Activated CD4-positive, alpha-beta T cell treated with anti-CD3 and anti-CD28 coated beads, Interleukin-2, amount 50 U/mL, for 24 hours (primary cell): ENCODE measurements at places on chromosomes 7 and 10.

GRCh38 chr7:35905555-35905954 lies 104.7 kb downstream of the SEPTIN7 start:
- DNase-seq: no peak

DNA sequence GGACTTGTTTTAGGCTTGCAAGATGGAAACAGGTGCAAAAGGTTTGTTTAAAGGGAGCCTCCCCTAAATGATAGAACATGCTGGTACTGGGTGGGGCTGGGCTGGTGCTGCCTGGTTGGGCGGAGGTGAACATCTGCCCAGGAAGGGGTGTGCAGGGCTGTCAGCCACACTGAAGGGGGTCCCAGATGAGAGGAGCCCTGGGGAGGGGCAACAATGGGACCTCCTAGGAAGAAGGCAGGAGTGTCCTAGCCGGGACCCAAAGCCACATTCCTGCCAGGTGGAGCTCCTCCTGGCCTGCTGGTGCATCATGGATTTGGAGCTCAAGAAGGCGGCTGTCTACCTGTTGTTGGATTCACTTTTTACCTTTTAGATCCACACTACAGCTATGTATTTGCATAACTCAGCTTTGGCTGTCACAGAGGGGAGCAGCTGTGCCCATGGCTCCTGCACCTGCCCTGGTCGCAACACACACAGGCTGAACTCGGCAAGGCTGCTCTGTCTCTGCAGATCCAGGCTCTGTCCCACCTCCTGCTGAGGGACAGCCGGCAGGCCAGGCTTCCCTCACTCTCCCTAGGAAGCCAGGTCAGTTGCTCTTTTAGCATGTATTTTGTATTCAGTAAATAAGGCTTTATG lies 59.9 kb downstream of the ADARB2 start:
- no peak for DNase-seq

GRCh38 chr10:17785276-17785930 lies 23.7 kb upstream of the MRC1 start:
- DNase-seq: no peak

DNA sequence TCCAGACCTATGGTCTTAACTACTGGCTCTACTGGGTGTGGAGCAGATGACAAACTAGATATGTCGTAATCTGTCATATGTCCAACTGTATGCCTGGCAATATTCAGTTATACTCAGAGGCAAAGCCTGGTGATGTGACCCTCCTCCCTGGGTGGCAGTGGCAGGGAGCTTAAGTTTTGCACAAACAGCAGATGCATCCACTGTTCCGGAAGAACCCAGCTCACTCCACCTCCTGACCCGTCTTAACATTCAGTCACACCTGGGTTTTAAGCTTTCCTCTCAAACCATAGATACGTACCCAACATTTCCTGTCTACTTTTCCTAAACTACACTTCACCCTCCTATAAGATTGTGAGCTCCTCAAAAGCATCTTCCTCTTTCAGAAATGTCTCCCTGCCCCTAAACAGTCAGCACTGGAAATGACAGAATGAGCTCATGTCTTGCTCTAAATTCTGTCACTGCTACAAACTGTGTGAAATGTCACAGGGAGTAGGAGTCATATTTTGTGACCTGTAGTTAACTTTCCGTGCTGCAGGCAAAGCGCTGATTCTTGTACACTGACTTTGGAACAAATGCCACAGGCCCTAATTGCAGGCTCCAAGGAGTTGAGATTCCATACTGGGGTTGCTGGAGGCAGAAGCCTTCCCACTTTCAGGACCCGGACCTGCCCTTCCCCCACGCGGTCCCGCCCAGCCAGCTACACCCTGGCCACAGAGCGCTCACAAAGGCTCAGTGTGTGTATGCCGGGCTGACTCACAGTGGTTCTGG lies 23.9 kb downstream of the SCD start:
- peak; percentile 30 for DNase-seq

GRCh38 chr10:3241967-3242650 lies 69.5 kb upstream of the PITRM1 start:
- no peak for DNase-seq
